ENCODE measurements at places on chromosomes 11 and 22.

GRCh38 chr22:36291831-36292740, 39.2 kb downstream of the APOL1 start:
- DNase-seq, result no peak

DNA sequence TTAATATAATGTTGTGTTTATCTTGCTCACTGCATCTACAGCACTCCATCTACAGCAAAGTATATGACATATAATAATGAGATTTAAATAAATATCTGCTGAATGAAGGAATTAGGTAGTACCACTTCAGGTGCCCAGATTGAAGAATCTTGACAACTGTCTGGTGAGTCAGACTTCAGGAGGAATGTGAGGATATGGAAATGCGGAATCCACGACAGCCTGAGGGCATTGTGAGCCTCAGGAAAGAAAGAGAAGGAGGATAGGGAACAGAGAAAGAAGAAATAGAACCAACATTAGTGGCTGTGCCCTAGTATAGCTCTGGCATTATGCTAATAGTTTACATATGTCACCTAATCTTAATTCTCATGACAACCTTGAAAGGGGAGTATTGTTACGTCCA, 304.4 kb downstream of the AASDHPPT start:
- DNase-seq, result no peak

DNA sequence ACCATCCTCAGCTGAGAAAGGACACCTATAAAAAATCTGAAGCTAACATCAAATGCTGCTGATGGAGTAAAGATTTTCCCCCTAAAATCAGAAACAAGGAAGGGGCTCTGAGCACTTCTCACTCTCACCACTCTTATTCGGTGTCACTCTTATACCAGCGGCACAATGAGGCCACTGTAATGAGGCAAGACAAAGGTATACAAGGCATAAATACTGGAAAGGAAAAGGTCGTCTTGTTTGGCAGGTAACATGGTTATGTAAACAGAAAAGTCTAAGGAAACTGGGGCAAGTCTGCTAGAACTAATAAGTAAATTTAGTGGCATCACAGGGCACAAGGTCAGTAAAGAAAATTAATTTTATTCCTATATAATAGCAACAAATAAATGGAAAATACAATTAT, 8.1 kb upstream of the MOB2 start:
- DNase-seq, result no peak

GRCh38 chr11:44219830-44220796, 89.8 kb downstream of the ALX4 start:
- no peak for DNase-seq

GRCh38 chr11:20611892-20612291, 12.5 kb downstream of the SLC6A5 start:
- no peak for DNase-seq

GRCh38 chr11:34280945-34281872, 76.6 kb downstream of the ABTB2 start:
- peak; percentile 47 for DNase-seq

DNA sequence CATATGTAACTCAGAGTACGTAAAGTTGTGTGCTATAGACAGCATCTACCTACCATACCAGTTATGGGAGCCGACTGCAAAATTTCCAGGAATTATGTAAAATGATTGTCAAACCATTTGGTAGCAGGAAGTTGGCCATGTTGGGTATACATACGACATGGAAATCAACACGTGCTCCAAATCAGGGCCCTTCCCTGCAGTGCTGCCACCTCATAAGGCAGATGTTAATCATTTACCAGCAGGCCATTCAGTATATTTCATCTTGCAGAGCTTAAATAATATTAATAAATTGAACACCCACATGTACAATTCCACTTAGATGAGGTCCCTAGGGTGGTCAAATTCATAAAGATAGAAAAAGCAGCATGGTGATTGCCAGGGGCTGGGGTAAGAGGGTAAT, 9.8 kb downstream of the MS4A18 start:
- DNase-seq, result no peak

DNA sequence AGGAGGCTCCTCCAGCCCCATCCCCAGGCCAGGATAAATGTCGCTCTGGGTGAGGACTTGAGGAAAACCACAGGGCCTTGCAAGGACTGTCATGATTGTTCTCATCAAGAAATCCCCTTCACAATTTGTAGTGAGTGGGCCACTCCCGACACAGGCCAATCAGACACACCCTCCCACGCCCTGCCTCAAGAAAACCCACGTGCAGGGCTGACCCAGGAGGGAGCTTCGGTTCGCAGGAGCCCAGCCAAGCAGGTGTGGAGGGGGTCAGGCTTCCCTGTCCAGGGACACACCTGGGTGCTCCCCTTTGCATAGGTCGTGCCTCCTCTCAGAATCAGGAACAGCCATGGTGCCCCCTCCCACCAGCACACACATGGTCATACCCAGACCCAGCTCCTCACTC, 43.2 kb downstream of the SHANK2 start:
- no peak for DNase-seq

DNA sequence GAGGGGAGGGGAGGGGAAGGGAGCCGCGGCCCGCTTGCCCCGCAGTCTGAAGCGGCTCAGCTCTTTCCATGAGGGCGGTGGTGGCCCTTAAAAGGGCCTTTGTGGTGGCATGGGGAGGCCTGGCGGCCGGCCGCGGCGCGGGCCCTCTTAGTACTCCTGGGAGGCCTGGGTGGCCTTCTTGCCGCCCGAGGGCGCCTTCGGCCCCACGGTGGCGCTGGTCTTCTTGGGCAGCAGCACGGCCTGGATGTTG, 6.9 kb downstream of the DPAGT1 start:
- peak; percentile 91 for DNase-seq

DNA sequence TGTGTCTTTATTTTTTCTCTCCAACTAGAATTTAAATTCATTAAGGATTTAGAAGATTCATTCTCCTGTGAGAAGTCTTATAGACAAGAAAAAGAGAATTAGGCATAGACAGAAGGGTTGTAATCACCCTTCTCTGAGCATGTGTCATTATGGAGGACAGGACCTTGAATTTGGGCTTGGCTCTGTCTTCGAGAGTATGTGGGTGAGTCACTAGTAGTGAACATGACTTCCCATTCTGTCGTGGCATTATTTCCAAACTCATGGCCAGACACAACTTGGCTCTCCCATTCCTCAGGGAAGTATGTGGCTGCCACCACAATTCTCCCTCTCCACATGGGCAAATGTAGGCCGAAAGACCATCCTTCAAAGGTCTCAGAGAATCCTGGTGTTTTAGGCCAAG, 14.3 kb upstream of the ANKK1 start:
- DNase-seq, result peak; percentile 17

DNA sequence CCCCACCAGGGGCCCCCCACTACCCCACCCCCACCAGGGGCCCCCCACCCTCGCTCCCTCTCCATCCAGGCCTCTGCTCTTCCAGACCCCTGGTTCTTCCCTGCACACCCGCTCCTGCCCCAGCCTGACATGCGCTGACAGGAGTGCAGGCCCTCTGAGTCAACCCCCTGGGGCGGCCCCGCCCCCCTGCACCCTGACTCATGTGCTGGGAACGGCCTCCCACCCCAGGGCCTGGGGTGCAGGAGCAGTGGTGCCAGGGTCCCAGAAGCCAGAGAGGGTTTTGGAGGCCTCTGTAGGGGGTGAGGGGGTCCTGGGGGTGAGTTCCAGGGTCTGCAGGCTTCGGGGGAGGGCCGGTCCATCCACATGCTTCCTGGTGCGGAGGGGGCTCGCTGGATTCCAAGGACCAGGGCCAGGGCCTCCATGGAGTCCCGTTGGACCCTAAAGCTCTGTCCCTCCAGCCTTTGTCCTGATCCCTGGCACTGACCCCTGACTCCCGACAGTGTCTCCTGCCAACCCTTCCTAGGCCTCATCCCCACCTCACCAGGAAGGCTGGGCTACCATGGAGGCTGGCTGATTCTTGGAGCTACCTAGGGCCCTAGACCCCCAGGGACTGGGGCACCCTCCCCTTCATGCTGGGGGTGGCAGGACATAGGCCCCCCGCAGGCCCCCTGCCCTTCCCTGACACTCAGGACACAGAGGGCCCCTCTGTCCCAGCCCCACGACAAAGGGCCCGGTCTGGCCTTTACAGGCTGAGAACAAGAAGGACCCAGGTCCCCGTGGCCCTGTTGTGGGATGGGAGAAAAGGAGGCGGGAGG, 583 bp upstream of the PKP3 start:
- DNase-seq, result peak; percentile 87

DNA sequence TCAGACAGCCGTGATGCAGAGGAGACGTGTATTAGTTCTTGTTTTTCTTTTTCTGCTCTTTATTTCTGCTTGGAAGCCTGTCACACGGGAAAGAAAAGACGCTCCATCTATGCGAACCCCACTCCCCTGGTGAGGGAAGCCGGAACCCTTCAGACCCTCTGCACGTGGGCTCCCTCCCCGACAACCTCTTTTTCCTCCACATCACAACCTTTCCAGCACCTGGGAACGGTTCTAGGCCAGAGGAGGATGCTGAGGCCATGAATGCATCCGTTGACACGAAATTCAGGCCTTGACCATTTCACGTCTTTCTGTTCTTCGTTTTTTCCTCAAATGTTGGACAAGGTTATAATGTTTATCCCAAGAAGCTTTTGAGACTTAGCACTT, 85.3 kb upstream of the WNT7B start:
- DNase-seq, result no peak

DNA sequence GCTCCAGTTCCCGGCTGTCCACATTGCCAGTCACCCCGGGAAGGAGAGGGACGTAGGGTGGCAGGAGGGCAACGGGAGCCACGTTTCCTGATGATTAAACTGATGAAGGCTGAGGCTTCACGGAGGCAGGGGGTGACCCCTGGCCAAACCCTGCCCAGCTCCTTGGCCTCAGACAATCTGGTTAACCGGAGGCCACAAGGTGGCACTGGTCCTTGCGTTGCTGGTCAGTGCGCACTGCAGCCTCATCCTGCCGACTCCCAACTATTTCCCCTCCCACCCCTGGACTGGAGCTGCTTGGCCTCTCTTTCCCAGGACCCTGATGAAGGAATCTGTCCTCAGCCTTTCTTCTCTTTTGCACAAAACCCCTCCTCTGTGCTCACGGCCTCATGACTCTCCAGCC, 75.3 kb downstream of the PDE2A start:
- peak; percentile 48 for DNase-seq

DNA sequence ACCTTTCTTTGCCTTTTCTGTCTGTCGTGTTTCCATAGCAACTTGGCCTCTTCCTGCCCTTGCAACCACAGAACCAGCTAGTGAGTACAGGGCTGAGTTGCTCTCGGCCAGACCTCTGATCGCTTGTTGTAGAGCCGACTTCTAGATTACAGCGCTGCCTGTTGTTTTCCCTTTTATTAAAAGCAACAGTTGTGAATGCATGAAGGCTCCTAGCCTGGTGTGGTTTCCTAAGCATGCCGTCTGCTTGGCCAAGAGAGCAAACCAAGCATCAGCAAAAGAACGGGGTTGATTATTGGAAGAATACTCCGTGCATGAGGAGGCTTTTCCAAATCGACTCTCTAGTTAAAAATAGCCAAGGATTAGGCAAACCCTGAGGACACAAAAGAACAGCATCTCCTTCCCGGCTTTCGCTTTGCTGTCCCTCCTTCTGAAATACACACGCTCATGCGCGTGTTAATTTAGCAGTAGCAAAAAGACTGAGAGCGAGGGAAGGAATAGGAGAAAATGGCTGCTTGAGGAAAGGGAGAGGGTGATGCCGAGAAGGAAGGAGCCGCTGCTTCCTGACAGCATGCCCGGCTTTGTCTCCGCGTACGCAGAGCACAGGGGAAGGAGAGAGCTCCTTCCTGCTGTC, 71.5 kb upstream of the TTC12 start:
- DNase-seq, result peak; percentile 72

GRCh38 chr11:119087747-119088241, 3.1 kb downstream of the HMBS start:
- no peak for DNase-seq

- DNase-seq, result no peak
Observed at GRCh38 chr11:130882138-130882551, 34.1 kb downstream of the SNX19 start.

DNA sequence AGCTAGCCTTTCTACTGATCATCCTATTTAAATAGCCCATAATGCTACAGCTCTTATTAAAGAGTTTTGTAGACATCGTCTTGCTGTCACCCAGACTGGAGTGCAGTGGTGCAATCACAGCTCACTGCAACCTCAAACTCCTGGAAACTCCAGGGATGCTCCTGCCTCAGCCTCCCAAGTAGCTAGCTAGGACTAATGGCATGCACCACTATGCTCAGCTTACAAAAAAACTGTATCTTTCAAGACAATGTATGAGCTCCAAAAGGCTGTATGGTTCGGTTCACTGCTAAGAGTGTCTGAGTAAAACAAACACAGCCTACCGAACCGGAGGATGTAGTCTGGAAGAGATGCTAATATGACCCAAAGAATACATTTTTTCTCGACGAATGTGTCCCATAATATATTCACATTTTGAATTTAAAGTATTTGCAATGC, 2.6 kb downstream of the TAF1D start:
- no peak for DNase-seq

DNA sequence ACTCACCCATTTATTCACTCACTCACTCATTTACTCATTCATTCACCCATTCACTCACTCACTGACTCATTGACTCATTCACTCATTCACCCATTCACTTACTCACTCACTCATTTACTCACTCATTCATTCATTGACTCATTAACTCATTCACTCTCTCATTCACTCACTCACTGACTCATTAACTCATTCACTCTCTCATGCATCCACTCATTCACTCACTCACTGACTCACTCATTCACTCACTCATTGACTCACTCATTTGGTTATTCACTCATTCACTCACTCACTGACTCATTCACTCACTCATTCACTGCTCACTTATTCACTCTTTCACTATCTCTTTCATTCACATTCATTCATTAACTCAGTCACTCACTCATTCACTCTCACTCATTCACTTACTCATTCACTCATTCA, 2.5 kb upstream of the MUC5AC start:
- DNase-seq, result no peak

- DNase-seq, result no peak
Observed at GRCh38 chr11:80816966-80817365, 1376.1 kb upstream of the TENM4 start.

DNA sequence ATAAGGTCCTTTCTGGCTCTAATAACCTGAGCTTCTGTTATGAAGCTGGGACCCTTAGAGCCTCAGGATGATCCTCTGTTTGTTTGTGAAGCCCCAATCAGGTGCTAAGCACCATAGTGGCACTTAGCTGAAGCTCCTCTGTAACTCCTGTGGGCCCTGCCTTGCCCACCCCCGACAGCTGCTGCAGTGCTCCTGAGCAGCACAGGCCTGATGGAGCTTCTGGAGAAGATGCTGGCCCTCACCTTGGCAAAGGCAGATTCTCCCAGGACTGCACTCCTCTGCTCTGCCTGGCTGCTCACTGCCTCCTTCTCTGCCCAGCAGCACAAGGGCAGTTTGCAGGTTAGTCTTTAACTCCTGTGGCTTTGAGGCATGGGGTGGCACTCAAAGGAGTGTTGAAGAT, 19.0 kb upstream of the CCDC134 start:
- no peak for DNase-seq

DNA sequence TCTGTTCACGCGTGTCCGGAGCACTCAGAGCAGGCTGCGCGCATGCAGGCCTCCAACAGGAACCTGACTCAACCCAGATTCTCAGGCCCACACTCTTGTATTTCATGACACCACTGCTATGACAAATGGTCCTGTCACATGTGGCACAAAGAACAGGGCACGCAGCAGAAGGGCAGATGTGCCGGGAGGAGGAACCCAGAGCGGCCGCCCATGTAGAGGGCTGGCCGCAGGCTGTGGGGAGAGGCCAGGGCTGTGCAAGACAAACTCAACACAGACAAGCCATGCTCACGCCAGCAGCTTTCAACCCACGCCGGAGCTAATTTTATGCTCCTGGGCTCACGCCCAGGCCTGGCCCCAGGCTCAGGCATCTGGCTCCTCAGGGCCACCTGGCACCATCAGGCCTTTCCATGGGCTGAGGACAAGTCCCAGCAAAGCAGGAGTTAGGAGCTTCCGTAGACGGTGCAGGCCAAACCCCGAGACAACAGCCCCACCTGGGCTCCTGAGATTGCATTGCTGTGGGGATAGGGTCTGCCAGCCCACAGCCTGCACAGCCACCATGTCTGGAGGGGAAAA, 40.0 kb downstream of the DUSP8 start:
- DNase-seq, result no peak

All from adipocyte (in vitro differentiated cells).